ENCODE measurements at places on chromosomes 7 and 10.
A peak's percentile ranks its signal among the peaks of the same experiment; 100 is the strongest.

GRCh38 chr10:21502348-21502740 lies 23.1 kb downstream of the SKIDA1 start:
- DNase-seq = no peak

- DNase-seq = no peak
Observed at GRCh38 chr10:132915411-132915810, 27.0 kb downstream of the CFAP46 start.

DNA sequence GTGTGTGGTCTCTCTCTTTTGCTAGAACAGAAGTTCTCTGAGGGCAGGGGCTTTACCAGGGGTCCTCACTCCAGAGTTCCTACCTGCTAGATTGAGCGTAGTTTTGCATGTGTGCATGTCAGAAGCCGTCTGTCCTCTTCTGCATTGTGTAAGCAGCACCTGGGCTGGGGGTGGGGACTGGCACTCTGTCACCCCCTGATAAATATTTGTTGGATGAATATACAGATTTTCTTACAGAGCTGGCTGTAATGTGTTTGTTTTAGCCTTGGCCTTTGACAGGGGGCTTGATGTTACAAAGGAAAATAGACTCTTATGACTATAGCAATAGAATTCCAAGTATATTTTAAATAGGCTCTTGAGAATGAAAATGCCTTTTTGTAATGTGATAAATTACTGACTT lies 46.6 kb downstream of the WDR37 start:
- DNase-seq = no peak

GRCh38 chr10:78699971-78700370 lies 368.8 kb upstream of the ZMIZ1 start:
- no peak for DNase-seq

DNA sequence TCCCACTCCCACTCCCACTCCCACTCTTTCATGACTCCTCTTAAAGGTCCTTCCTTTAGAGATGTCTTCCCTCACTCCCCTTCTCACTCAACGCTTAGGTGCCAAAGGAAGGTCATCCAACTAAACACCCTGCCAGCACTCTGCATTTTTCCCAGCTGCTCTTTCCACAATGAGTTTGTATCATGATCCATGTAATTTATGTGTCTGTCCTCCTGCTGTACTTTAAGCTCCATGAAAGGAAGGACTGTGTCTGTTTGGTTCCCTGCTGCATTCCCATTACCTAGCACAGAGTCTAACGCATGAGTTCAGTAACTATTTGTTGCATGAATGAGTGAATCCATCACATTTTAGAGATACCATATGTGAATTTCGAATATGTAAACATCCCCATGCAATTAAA lies 252.7 kb downstream of the KIF20B start:
- DNase-seq = no peak

DNA sequence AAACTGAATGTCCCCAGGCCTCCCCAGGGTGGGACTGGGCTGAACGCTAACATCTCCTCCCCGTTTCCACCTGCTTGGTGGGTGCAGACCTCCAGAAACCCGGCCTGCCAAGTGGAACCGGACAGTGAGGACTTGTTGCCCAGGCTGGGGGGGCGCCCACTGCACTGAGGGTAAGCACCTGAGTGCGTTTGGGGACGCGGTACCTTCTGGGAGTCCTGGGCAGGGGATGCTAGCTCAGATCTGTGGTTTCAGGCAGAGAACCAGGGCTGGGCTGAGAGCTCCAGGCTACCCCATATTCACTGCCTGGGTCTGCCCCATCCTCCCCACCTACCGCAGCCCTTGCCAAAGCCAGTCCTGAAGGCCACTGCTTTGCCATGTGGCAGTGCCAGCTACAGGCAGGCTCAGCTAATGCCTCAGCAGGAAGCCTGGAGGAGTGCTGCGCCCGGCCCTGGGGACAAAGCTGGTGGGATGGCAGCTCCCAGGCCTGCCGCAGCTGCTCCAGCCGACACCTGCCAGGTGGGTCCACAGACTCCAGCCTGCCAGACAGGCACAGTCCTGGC lies 3.5 kb upstream of the ZNF467 start:
- no peak for DNase-seq

DNA sequence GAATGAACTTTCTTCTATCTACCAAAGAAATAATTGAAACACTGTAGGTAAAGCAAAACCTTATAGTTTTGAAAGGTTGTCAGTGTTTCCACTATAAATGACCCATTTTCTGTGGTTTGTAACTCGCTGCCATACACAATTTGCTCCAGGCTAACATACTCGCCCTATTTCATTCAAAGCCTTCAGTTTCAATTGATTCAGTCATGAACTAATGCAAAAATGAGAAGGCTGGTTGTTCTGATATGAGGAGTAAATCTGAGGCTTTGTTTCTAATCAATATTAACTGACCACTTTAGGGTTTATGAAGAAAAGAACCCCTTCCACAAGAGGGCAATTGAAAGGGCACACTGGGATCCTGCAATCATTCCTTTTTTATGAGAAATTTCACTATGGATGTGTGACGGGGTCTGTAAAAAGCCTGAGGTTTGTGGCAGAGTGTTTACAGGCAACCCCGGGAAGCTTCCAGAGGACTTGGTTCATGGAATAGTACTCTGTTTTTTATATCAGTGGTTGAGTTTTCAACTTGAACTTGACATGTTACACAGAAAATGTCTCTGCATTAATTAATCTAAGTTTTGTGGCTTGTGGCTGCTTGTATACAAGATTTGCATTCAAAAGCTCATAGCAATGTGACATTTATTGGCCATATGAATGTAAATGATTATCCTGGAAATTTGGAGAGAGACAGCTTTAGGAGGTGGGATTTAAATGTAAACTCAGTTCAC lies 133.2 kb downstream of the NRP1 start:
- DNase-seq = no peak

DNA sequence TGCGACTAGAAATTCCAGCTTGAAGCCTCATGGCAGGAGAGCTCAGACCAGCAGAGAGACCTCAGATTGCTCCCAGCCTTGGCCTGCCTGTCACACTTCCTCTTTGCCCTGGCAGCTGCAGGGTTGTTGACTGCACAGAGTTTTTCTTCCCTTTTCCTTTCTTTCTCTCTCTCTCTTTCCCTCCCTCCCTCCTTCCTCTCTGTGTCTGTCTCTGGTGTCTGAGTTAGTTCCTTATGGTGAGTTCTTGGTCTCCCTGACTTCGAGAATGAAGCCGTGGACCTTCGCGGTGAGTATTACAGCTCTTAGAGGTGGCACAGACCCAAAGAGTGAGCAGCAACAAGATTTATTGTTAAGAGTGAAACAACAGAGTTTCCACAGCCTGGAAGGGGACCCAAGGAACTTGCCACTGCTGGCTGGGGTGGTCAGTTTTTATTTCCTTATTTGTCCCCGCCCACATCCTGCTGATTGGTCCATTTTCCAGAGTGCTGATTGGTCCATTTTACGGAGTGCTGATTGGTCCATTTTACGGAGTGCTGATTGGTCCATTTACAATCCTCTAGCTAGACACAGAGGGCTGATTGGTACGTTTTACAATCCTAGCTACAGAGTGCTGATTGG lies 266.3 kb downstream of the RPS24 start:
- no peak for DNase-seq

DNA sequence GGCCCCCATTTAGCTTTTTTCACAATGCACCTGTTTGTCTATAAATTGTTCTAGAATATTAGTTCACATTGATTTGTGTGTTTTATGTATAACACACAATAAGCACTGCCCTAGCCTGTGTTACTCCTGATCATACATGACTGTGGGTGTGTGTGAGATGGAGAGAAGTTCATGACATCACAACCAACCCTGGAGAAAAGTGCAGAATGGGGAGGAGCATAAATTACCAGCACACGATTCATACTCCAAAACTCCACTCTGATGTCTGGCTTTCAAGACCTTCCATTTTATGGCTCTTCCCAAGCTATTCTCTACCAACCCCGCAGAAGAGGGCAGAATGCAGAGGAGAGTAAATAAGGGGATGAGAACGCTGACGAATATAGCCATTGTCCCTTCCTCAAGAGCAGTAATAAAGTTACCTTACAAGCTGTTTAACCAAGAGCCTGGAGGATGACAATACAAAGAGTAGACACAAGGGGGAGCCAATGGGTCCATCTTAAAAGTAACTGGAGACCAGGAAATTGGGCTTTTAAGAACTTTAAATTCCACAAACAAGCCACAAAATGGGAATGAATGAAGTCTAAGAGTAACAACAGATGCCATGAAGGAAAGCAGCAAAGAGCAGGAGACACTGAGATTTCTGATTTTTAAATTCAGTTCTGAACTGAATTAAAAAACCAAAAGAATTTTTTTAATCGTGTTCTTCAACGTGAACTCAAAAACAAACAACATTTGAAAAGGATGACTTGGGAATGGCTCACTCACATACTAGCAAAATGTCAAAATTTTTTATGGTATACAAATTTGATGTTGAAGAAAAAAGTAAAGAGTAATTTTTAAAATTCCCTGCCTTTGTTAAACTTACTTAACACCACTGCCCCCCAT lies 159.6 kb downstream of the PARD3 start:
- peak; percentile 46 for DNase-seq

GRCh38 chr7:83751217-83751616 lies 102.3 kb upstream of the SEMA3E start:
- DNase-seq = no peak

DNA sequence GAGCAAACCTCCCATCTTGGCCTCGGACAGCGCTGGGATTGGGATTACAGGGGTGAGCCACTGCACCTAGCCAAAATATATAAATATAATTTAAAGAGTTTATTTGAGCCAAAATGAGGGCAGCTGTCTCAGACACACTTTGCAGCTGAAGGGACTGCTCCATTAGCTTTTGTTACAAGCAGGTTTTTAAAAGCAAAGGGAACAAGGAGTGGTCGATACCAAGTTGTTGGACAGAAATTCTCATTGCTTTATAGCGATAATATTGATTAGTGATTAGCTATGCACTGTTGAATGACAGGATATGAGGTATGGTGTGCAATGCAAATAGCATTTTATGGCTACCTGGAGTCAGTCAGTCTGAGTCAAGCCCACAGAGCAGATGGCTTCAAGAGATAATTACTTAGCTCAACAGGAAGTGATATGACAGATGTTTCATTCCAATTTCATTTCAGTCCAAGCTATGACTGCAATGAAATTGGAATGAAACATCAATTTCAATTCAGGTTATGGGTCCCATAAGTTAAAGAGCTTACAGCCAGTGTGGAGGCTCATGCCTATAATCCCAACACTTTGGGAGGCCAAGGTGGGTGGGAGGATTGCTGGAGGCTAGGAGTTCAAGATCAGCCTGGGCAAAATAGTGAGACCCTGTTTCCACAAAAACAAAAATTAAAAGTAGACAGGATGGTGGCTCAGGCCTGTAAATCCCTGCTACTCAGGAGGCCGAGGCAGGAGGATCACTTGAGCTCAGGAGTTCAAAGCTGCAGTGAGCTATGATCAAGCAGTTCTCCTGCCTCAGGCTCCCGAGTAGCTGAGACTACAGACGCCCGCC lies 23.1 kb downstream of the TYW1 start:
- no peak for DNase-seq

DNA sequence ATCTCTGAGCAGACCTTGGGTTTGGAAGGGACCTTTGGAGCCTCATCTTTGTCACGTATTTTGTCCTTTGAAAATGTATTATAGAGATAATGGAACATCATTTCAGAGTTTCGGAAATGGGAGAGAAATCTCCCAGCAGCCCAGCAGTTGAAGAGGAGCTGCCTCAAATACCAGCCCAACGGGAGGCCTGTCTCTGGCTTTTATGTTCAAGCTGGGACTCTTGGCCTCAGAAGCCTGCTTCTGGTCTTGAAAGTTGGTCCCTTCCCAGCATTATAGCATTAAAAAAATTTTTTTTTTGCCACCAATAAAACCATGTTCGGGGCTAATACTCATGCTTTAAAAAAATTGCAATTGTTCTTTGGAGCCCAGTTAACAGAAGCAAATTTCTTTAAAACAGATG lies 73.4 kb upstream of the CTBP2 start:
- DNase-seq = no peak

- no peak for DNase-seq
Observed at GRCh38 chr10:1535301-1535965, 201.9 kb downstream of the ADARB2 start.

DNA sequence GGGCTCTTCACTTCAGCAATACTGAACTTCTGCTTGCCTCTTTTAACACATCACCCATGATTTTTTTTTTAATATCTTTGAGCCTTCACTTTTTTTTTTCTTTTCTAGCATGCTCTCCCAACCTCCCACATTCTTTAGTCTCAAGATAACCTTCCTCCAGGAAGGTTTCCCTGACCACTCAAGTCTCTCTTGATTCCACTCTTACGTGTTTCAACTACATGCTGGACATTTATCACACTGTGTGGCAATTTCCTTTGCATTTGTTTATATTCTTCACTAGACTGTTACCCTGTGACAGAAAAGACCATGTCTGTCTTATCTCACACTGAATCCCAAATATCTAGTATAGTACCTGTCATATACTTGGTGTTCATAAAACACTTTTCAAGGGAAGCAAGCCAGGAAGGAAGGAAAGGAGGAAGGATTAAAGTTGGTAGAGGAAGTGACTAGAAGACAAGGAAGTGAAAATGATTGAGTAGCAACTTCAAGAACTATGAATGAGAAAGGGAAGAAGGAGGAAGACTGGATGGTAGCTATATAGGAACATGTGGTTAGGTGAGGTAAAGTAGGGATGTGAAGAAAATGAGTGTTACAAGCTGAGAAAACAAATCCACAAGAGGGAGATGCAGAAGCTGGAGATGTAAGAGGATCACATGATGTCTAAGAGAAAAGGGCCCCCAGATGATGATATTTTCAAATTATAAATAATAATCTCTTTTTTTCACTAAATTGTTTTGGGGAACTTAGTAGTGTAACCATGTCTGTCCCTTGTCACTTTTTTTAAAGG lies 40.4 kb downstream of the IFIT5 start:
- no peak for DNase-seq

- DNase-seq = no peak
Observed at GRCh38 chr10:30034433-30035137, 24.8 kb downstream of the JCAD start.

DNA sequence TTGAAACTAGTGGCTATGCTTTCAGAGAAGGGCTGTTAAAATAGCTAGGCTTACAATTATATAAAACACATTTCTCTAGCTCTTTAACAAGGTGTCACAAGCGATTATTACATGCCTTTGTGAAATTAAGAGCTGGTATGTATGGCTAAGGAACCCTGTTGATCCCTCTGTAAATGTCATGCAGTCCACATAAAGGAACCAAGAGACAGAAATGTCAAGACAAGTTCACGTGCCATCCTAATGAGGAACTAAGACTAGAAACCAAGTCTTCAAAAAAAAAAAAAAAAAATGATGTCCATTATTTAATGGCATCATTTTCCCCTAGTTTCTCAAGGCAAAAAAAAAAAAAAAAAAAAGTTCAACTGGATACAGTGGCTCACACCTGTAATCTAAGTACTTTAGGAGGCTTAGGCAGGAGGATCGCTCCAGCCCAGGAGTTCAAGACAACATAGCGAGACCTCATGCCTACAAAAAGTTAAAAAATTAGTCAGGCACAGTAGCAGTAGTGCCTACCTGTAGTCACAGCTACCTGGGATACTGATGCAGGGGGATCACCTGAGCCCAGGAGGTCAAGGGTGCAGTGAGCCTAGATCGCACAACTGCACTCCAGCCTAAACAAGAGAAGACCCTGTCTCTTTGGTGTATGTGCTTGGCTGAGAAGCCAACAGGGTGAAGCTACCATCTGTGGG lies 63.4 kb downstream of the SRPK2 start:
- no peak for DNase-seq

- DNase-seq = no peak
Observed at GRCh38 chr10:988667-989545, 672 bp downstream of the GTPBP4 start.
